ENCODE measurements at places on chromosomes 1 and 21. TPM values are rescaled to one million over a fixed set of nuclear protein-coding genes. Genes with fewer than 3 reads are reported as not detected.
A peak's percentile ranks its signal among the peaks of the same experiment; 100 is the strongest.

Gene DMRTA2
- total RNA-seq = not detected

Gene GSTM5
- total RNA-seq = not detected

Gene SLAMF9
- total RNA-seq = 0.94 TPM

- no peak overlapping the region for H3K27ac ChIP-seq
- no peaks in the 10 kb centered on the region for H3K27me3 ChIP-seq
- H3K36me3 ChIP-seq = no peaks in the 10 kb centered on the region
- no peak overlapping the region for H3K4me3 ChIP-seq
- DNase-seq = peak; percentile 53
- peaks cover 21% of the 10 kb centered on the region for H3K4me1 ChIP-seq
Observed at GRCh38 chr1:116881879-116882520, 27.7 kb upstream of the PTGFRN start.

DNA sequence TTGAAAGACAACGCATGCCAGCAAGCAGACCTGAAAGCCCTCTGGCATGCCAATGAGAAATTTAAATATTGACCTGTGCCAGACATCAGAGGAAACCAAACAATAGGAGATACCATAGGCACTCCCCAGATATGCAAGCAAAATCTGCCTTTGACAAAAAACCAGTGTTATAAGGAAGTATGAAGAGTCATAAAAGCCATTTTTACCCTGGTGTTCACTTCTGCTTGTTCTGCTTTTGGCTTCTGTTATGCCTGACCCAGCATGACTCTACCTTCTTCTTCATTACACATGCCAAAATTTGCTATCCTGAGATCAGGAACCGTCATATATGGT is 26.4 kb downstream of the NPHS2 start:
- H3K36me3 ChIP-seq = no peaks in the 10 kb centered on the region
- peaks cover 24% of the 10 kb centered on the region for H3K4me1 ChIP-seq
- no peaks in the 10 kb centered on the region for H3K27me3 ChIP-seq
- no peak overlapping the region for H3K4me3 ChIP-seq
- no peak for DNase-seq
- H3K27ac ChIP-seq = no peak overlapping the region

- no peaks in the 10 kb centered on the region for H3K27me3 ChIP-seq
- peaks cover 70% of the 10 kb centered on the region for H3K4me1 ChIP-seq
- H3K4me3 ChIP-seq = no peak overlapping the region
- peak overlapping the region; percentile 90 for H3K27ac ChIP-seq
Observed at GRCh38 chr1:8014381-8014988, 11.6 kb downstream of the ERRFI1 start.

DNA sequence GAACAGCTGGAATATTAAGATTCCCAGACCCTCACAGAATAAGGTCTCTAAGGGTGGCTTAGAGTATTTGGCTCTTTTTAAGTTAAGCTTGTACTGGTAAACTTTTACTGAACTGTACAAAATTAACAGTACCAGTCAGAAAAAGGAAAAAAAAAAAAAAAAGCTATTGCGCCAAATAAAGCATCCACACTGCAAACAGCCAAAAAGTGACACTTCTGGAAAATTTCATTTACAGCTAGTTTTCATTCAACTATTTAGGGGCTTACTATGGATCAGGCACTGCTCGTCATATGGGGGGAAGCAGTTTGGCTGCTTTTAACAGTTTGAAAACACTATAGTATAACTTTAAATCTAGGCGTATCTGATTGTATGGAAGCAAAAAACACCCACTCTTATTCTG is 139.6 kb downstream of the EIF4G3 start:
- H3K27ac ChIP-seq = no peak overlapping the region
- H3K4me3 ChIP-seq = no peak overlapping the region
- no peaks in the 10 kb centered on the region for H3K36me3 ChIP-seq
- DNase-seq = no peak

- H3K27me3 ChIP-seq = no peaks in the 10 kb centered on the region
- no peak for DNase-seq
- H3K4me1 ChIP-seq = no peaks in the 10 kb centered on the region
- no peaks in the 10 kb centered on the region for H3K36me3 ChIP-seq
Observed at GRCh38 chr1:184771190-184771691, 16.6 kb upstream of the EDEM3 start.

DNA sequence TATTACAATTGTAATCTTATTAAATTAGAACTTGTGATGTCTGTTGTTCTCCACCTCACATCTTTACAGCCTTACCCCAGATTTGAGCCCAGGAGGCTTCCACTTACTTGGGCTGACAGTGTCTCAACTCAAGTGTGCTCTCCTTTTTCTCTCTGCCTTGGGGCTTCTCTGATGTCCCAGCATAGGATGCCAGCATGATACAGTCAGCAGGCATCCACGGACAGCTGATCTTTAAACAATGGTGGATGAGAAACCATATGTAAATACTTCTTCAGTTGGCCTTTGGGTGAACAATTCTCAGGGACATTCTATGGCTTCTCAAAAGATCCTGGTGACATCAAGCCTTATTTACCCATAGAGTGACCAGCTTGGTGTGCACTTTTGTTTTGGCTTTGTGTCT is 107.6 kb upstream of the GORAB start:
- peaks cover 3% of the 10 kb centered on the region for H3K27me3 ChIP-seq
- no peak overlapping the region for H3K27ac ChIP-seq
- no peak overlapping the region for H3K4me3 ChIP-seq
- H3K4me1 ChIP-seq = no peaks in the 10 kb centered on the region
- no peak for DNase-seq

DNA sequence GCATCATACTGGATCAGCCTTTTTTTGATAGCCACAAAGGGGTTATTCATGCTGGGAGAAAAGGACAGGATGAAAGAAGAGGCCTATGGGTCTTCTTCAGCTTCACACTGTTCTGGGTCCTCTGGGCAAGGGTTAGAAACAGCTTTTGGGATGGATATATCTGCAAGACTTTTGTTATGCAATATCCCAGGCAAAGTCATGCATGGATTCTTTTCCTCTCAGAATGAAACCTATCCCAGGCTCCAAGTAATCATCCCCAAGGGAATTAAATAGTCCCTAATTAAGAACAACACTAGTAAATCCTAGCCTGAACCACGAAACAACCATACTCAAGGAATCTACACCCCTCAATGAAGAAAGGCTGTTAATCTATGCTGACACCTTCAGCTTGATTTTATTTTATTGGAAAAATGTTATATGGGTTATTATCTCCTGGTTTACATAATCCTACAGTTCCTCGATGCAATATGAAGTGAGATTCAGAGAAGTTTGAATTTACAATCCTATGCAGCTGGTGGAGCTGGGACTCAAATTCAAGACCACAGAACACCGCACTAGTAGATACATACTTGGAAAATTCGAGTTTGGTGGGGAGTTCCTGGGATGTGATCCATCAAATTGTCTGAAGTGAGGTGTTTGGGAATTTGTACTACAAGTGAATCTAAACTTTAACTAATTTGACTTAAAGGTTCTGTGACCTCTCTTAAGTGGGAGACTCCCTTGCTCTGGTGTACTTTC is 338.6 kb downstream of the TBX15 start:
- H3K27ac ChIP-seq = no peak overlapping the region
- no peak for DNase-seq
- no peaks in the 10 kb centered on the region for H3K36me3 ChIP-seq
- H3K27me3 ChIP-seq = no peaks in the 10 kb centered on the region
- H3K4me3 ChIP-seq = no peak overlapping the region

GRCh38 chr1:90723590-90724108 is 6.5 kb upstream of the BARHL2 start:
- H3K27ac ChIP-seq = no peak overlapping the region
- no peaks in the 10 kb centered on the region for H3K4me1 ChIP-seq
- H3K36me3 ChIP-seq = no peaks in the 10 kb centered on the region
- no peak overlapping the region for H3K4me3 ChIP-seq

- H3K27ac ChIP-seq = no peak overlapping the region
- DNase-seq = no peak
- H3K36me3 ChIP-seq = no peaks in the 10 kb centered on the region
Observed at GRCh38 chr1:65668368-65668767, 124.3 kb upstream of the PDE4B start.

- H3K27ac ChIP-seq = no peak overlapping the region
- no peaks in the 10 kb centered on the region for H3K27me3 ChIP-seq
- H3K4me1 ChIP-seq = no peaks in the 10 kb centered on the region
- H3K4me3 ChIP-seq = no peak overlapping the region
- H3K36me3 ChIP-seq = no peaks in the 10 kb centered on the region
- no peak for DNase-seq
Observed at GRCh38 chr1:232798920-232799319, 6.3 kb upstream of the MAP10 start.

- no peak overlapping the region for H3K4me3 ChIP-seq
- H3K4me1 ChIP-seq = no peaks in the 10 kb centered on the region
- no peak overlapping the region for H3K27ac ChIP-seq
- no peaks in the 10 kb centered on the region for H3K36me3 ChIP-seq
- no peak for DNase-seq
Observed at GRCh38 chr21:32193098-32193465, 85.8 kb downstream of the MIS18A start.

DNA sequence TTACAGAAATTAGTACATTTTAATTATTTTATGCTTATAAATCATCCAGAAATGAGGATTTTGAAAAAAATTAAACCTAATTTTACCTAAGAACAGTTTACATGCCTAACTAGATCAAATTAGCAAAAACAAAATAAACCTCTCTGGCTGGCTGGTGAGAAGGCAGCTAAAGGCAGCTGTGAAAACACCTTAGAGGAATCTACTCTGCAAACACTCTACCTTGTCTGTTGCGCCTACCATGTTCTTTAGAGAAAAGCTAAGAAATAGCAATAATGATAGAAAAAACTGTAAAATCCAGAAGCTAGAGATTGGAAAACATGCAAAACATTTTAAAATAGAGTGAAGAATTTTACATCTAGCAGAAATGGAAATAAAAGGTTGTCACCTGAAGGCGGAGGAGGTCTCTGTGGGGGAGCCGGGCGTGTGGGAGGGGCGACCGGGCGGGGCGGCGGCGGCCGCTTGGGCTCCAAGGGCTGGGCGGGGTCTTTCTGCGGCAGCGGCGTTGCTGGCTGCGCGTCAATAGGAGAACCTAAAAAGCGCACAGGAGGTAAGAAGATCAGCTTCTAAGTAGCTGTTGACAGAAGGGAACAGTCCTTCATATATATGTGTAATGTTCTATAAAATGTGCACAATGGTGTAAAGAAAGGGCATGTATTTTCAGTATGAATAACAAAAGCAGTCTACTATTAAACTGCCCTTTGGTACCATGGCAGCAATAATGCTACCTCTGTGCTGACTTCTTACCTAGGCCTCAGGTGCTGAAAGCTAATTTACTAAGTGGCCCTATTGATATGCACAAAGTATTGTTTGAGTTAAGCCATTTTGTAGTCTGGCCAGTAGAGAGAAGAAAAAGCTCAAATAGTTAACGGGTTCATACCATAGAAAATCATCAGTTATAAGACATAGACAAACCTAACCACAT is 33.3 kb upstream of the CFAP298 start:
- no peak overlapping the region for H3K27ac ChIP-seq
- no peaks in the 10 kb centered on the region for H3K36me3 ChIP-seq
- H3K27me3 ChIP-seq = no peaks in the 10 kb centered on the region
- H3K4me3 ChIP-seq = no peak overlapping the region
- DNase-seq = no peak

GRCh38 chr1:50332941-50333594 is 90.2 kb downstream of the DMRTA2 start:
- H3K27me3 ChIP-seq = peaks cover 41% of the 10 kb centered on the region
- H3K36me3 ChIP-seq = no peaks in the 10 kb centered on the region
- H3K4me1 ChIP-seq = no peaks in the 10 kb centered on the region
- no peak overlapping the region for H3K27ac ChIP-seq
- H3K4me3 ChIP-seq = no peak overlapping the region

- no peaks in the 10 kb centered on the region for H3K36me3 ChIP-seq
- H3K27me3 ChIP-seq = no peaks in the 10 kb centered on the region
- peak overlapping the region; percentile 46 for H3K27ac ChIP-seq
- peak; percentile 95 for DNase-seq
Observed at GRCh38 chr1:91900562-91900961, 14.6 kb upstream of the TGFBR3 start.

- no peak overlapping the region for H3K27ac ChIP-seq
- no peak for DNase-seq
- H3K4me1 ChIP-seq = peaks cover 6% of the 10 kb centered on the region
- H3K36me3 ChIP-seq = no peaks in the 10 kb centered on the region
- no peaks in the 10 kb centered on the region for H3K27me3 ChIP-seq
Observed at GRCh38 chr1:65151641-65152040, 3.6 kb downstream of the AK4 start.

GRCh38 chr1:179709841-179710329 is 33.2 kb upstream of the FAM163A start:
- no peak overlapping the region for H3K4me3 ChIP-seq
- no peak for DNase-seq
- H3K27me3 ChIP-seq = peaks cover 17% of the 10 kb centered on the region

DNA sequence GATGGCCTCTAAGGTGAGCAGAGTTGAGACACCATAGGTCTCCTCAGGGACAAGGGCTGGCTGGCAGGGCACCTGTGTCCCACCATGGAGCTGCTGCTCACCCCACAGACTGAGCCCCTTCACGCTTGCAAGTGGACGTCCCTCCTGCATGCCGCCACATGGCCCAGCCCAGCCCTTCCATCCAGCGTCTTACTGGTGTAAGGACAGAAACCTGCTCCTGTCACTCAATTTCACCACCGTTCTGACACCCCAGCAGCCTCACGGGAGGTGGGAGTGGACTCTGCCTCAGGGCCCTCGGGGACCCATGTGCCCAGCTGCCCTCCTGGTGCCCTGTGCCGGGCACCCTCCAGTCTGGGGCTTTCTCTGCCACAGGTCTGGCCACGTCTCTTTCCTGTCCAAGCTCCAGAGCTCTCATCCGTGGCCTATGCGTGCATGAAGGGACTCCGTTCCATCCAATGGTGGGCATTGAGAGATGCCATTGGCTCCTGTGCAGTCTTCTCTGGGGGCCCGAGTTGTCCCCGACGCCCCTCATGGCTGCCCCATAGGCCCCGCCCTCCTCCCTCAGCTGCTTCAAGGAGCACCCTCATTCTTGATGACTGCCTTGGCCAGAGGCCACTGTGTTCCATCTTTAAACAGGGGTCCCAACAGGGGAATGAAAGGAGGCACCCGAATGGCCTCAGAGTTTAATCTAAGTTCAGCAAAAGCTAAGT is 42.6 kb upstream of the COL6A1 start:
- no peak overlapping the region for H3K27ac ChIP-seq
- peaks cover 35% of the 10 kb centered on the region for H3K27me3 ChIP-seq
- H3K36me3 ChIP-seq = no peaks in the 10 kb centered on the region
- H3K4me1 ChIP-seq = no peaks in the 10 kb centered on the region
- DNase-seq = no peak
